AG20443 (cell line): ENCODE measurements at places on chromosomes 4 and X.

DNA sequence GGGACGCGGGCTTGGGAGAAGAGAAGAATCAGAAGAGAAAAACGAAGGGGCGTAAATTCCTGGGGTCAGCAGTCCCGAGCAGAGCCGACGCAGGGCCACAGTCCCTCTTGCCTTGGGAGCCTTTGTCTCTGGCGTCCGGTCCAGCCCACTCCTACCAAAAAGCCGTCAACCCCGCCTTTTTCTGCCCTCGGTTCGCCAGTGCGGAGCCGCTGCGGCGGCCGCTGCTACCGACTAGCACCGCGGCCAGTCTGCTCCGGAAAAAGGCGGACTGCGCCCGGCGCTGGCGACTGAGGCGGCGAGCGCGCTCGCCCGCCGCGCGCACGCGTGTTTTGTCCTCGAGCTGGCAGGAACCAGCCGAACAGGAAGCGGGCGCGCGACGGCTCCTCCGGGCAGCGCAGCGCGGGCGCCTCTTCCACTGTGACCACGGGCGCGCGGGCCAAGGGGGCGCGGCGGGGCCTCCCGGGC lies 502 bp downstream of the HNRNPDL start:
- no peak for DNase-seq

- no peak for DNase-seq
Observed at GRCh38 chr4:95061220-95061619, 303.5 kb downstream of the BMPR1B start.

DNA sequence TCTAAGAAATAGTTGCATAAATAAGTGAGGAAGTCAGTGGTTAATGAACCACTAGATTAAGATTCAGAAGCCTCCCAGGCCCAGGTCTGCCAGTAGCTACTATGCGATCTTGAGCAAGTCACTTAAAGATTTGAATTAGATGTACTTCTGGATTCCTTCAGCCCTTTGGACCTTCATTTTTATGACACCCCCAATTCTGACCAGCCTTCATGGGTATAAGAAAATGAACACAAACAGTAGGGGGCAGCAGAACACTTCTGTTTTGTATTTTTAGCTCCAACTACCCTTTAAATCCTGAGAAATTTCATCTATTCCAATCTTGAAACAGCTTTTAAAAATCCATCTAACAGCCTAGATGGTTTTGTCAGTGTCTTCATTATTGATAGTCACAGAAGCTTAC lies 19.0 kb downstream of the TMEM47 start:
- peak; percentile 7 for DNase-seq

GRCh38 chrX:42930951-42931350 lies 153.0 kb upstream of the PPP1R2C start:
- DNase-seq, result no peak

DNA sequence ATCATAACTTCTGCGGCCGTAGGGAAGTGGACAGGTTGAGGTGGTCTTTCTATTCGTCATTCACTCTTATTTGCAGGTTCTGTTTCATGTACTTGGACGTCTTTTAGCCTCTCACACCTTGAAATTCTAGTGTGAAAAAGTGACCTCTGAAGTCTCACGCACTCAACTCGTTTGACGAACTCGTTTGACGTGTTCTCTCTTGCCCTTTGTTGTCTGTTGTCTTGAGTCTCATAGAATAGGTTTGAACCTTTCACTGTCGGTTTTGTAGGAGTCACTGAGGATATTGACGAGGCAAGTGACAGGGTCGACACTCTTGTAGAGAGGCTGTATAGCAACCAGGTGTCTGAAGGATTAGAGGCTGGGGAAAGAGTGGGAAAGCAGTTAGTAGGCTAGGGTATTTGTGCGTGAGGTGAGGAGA lies 1.1 kb upstream of the PGRMC2 start:
- DNase-seq, result no peak

- no peak for DNase-seq
Observed at GRCh38 chrX:100830547-100830946, 10.4 kb downstream of the CSTF2 start.

GRCh38 chr4:26081795-26082498 lies 167.9 kb downstream of the SMIM20 start:
- DNase-seq, result peak; percentile 36
